ENCODE measurements at places on chromosomes 7 and 10. TPM values are rescaled to one million over a fixed set of nuclear protein-coding genes. Genes with fewer than 3 reads are reported as not detected.

ANKIB1 gene
- 77.7 TPM for total RNA-seq

DNA sequence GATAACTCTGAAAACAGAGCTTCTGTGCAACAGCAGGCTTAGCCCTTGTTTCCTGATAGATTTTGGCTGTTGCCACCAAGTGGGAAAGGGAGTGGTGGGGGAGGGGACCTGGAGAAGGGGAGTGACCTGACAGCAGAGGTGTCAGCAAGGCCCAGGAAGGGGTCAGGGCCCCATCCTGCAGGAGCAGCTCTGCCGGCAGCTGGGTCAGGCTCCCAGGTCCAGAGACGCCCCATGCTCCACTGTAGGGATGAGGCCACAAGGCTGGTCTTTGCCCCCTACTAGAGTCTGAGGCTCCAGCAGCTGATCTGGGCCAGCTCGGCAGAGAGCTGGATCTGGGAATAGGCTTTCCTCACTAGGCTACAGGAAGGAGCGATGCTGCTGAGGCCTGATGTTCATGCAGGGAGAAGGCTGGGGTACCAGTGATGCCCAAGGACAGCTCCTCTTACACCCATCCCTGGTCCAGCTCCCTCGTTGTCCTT, 44.0 kb upstream of the ZMIZ1 start:
- peaks cover 22% of the 10 kb centered on the region for H3K4me1 ChIP-seq
- H3K36me3 ChIP-seq: no peaks in the 10 kb centered on the region
- H3K4me3 ChIP-seq: no peak overlapping the region
- no peak for DNase-seq
- peaks cover 19% of the 10 kb centered on the region for H3K27me3 ChIP-seq
- peak overlapping the region; percentile 66 for H3K27ac ChIP-seq

DNA sequence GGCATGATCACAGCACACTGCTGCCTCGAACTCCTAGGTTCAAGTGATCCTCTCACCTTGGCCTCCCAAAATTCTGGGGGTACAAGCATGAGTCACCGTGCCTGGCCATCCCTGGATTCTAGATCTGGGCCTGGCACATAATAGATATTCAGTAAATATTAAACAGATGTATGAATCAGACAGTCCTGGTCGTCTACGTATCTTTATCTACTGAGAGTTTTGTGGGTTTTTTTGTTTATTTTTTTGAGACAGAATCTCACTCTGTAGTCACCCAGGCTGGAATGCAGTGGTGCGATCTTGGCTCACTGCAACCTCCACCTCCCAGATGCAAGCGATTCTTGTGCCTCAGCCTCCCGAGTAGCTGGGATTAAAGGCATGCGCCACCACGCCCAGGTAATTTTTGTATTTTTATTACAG, 24.3 kb upstream of the ITGB1 start:
- H3K4me3 ChIP-seq: no peak overlapping the region
- H3K27ac ChIP-seq: no peak overlapping the region
- H3K4me1 ChIP-seq: peaks cover 18% of the 10 kb centered on the region
- no peaks in the 10 kb centered on the region for H3K27me3 ChIP-seq

AGK gene
- total RNA-seq: 26.1 TPM

DNA sequence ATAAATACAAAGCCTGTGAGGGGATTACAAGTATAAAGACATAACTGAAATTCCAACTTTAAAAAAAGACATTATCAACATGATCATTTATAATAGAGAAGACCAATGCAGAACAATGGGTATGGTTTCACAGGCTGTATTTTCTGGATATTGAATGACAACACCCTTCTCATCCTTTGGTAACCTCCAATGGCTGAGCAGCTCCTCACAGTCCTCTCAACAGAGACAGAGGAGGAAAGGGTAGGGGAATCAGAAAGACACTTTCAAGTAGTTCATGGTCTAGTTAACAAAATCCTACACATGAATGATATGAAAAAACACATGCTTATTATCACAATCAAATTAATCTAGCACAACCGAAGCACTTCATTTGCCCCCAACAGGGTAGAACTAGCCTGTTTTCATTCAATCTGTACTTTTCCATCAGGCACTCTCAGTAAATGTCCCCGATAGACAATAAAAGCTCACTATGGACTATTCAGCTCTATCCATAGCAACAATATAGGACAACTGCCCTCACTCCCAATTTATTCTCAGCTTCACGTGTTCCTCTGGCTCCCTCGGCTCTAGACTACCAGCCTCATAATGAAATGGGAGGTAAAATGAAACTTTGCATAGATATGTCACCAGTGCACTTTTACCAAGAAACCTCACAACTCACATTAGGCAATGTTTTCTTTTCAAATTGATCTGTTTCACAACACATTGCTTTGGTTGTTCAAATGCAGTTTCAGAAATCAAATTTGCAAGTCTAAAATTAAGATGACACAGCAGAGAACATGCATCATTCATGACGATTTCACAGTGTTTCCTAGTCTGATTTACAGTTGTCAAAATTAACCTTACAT, 211.4 kb downstream of the THSD7A start:
- no peak overlapping the region for H3K4me3 ChIP-seq
- no peak for DNase-seq
- H3K4me1 ChIP-seq: peaks cover 12% of the 10 kb centered on the region
- H3K27ac ChIP-seq: no peak overlapping the region
- no peaks in the 10 kb centered on the region for H3K36me3 ChIP-seq
- no peaks in the 10 kb centered on the region for H3K27me3 ChIP-seq

DNA sequence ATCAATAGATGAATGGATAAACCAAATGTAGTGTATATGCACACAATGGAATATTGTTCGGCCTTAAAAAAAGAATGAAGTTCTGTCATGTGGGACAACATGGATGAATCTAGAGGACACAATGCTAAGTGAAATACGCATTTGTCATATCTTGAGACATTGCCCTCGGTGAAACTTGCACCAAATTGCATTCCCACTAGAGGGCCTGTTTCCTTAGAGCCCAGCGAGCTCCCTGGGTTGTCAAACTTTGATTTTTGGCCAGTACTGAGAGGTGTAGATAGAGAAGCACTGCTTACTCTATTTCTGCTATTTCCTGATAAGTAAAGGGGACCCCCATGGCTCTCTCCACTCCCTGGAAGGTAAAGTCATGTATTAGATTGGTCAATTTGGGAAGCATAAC, 157.1 kb downstream of the GPAM start:
- no peaks in the 10 kb centered on the region for H3K4me1 ChIP-seq
- no peaks in the 10 kb centered on the region for H3K27me3 ChIP-seq
- no peak for DNase-seq

VPS37D gene
- total RNA-seq: 17.2 TPM

DNA sequence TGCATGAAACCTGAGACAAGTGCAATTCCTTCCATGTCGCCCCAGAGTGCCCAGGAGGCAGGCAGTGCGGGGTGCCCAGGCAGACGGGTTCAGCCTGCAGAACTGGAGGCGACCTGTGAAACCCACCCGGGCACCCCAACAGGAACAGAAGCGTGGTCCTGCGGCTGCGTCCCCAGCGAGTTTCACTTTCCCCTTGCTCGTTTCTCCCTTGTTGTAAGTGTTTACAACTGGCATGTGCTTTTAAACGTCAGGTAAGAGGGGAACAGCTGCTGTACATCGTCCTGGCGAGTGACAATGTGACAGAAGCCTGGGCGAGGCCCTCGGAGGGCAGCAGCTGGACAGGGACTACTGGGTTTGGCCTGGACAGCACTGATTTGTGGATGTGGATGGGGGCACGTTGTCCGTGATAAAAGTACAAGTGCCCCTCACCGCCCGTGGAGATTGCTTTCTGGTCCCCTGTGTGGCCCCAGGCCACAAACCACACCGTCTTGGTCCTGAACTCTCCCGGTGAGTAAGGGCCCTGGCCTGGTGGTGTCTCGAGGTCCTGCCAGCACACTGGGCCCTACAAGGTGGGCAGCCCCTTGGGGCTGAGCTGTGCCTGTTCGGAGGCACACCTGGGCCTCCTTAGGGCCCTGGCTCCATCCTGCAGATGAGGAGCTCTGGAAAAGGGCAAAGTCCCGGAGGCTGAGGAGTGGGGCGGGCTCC, 4.0 kb downstream of the VENTX start:
- no peaks in the 10 kb centered on the region for H3K36me3 ChIP-seq
- DNase-seq: no peak
- peaks cover 7% of the 10 kb centered on the region for H3K27me3 ChIP-seq
- H3K27ac ChIP-seq: no peak overlapping the region
- H3K4me3 ChIP-seq: no peak overlapping the region

DNA sequence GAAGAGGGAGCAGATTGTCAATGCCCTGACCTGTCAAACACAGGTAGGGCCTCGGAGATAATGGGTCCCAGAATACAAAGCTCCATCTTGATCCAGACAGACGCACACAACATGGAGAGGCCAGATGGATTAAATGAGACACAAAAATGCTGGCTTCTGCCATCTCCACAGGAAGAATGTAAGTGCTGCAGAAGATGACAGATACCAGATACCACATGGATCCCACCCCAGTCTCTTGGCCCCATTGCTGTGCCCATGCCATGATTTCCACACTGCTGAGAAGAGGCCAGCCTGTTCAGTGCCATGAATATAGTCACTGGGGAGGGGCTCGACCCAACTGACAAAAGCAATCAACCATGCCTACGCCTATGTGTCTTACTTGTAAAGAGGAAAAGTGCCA, 487.9 kb downstream of the PARD3 start:
- H3K36me3 ChIP-seq: no peaks in the 10 kb centered on the region
- peak overlapping the region; percentile 82 for H3K27ac ChIP-seq
- peaks cover 36% of the 10 kb centered on the region for H3K4me1 ChIP-seq
- H3K4me3 ChIP-seq: peak overlapping the region; percentile 21

DNA sequence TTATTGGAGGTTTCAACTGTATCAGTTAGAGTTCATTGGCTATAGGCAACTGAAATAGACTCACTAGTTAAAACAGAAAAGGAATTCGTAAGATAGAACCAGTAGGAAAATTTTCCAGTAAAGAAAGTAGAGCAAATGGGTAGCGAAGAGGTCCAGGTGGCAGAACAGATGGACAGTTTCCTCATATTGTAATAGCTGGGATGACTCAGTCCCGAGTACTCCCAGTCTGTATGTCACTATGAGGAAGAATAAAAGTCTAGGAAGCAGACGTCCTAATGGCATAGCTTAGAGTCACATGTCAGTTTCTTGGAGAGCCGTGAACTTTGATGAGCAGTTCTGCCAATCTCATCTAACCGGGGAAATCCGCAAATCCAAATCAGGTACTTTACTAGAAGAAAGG, 95.3 kb downstream of the RNF32 start:
- H3K4me1 ChIP-seq: peaks cover 24% of the 10 kb centered on the region
- H3K27ac ChIP-seq: peak overlapping the region; percentile 77
- peaks cover 26% of the 10 kb centered on the region for H3K36me3 ChIP-seq
- H3K4me3 ChIP-seq: peak overlapping the region; percentile 0

DNA sequence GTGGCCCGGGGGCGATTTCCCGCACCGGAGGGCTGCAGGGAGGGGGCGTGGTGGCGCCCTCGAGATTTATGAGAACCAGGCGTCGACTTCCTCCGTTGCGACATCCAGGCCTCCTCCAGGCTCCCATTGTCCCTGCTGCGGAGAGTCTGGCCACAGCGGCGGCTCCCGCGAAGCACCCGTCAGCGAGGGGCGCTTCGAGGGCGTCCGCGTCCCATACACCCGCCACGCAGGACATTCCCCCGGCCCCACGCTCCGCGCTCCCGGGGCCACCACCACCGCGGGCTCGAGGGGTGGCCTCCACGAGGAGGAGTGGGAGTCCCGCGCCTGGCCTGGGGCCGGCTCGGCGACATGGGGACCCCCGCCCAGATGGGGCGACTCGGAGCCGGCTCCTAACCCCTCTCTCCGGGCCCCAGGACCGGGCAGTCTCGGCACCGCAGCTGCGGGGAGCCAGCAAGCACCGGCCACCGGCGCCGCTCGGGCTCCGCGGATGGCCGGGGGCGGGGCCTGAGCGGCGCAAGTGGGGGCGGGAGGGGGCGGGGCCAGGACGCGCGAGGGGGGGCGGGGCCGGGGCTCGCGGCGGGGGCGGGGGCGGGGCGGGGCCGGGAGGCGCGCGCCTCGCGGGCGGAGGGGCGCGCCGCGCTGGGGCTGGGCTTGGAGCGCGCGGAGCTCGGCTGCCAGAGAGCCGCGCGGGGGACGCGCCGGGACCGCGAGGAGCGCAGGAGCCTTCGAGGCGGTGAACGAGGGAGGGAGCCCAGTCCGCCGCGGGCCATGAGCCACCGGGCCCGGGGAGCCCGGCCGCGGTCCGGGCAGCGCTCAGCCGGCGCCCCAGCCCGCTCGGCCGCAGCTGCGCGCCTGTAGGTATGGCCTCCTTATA, at the start of gene SH2B2:
Gene SH2B2 (plus strand): TSS at position 632 of the 874 bp plus-strand sequence. CDS start 13,683 bp downstream, outside the sequence.
- H3K4me3 ChIP-seq: peak within 1 kb of the TSS; percentile 57
- no peaks in the 10 kb centered on the region for H3K36me3 ChIP-seq
- peak; percentile 70 for DNase-seq
- peaks cover 13% of the 10 kb centered on the region for H3K4me1 ChIP-seq
- H3K27ac ChIP-seq: peak within 1 kb of the TSS; percentile 43

DUS4L gene
- total RNA-seq: 11.5 TPM

GIMAP8 gene
- not detected for total RNA-seq

HOXA11 gene
- not detected for total RNA-seq

GRCh38 chr7:90661290-90662151, 65.4 kb downstream of the CDK14 start:
- H3K36me3 ChIP-seq: no peaks in the 10 kb centered on the region
- no peak overlapping the region for H3K27ac ChIP-seq
- H3K4me1 ChIP-seq: peaks cover 16% of the 10 kb centered on the region

VGF gene
- 8.4 TPM for total RNA-seq

- no peak for DNase-seq
- H3K27ac ChIP-seq: no peak overlapping the region
- no peaks in the 10 kb centered on the region for H3K36me3 ChIP-seq
- peaks cover 2% of the 10 kb centered on the region for H3K4me1 ChIP-seq
- H3K27me3 ChIP-seq: peaks cover 3% of the 10 kb centered on the region
- no peak overlapping the region for H3K4me3 ChIP-seq
Observed at GRCh38 chr7:37674531-37674930, 9.0 kb upstream of the GPR141 start.

GRCh38 chr10:80414142-80414895, 6.0 kb downstream of the PRXL2A start:
- H3K36me3 ChIP-seq: peaks cover 4% of the 10 kb centered on the region
- peak overlapping the region; percentile 35 for H3K4me3 ChIP-seq
- no peak for DNase-seq
- H3K27ac ChIP-seq: peak overlapping the region; percentile 48

DNA sequence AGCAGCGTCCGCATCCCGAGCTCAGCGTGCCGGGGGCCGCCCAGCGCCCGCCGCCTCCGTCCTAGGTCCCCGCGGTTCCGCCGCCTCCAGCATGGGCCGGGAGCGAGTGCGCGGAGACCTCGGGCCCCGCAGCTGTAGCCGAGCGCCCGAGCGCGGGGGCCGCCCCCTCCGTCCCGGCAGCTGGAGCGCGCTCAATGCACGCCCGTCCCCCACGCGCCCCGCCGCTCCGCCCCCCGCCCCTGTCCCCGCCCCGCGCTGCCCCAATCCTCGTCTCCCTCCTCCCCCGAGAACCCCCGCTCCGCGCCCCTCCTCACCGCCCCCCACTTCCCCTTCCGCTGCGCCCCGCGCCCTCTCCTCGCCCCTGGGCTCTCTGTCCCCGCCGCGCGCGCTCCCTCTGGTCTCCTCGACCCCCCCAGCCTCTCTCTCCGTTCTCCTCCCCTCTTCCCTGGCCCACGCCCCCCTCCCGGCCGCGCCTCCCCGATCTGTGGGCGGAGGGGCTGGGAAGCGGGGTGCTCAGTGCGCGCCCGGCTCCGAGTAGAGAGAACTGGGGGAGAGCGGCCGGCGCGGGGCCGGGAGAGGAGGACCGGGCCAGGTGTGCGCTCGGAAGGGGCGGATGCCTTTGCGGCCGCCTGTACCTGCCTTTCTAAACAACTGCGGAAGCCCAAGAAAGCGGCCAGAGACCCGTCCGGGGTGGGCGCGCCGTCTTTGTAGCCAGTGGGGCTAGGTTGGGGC, at the start of gene VIPR2:
Gene VIPR2 (minus strand): TSS at position 110 of the 732 bp plus-strand sequence. CDS start 96 bp downstream, at position 14.
- peak within 1 kb of the TSS; percentile 85 for H3K4me3 ChIP-seq
- no peaks in the 10 kb centered on the region for H3K36me3 ChIP-seq
- H3K4me1 ChIP-seq: peaks cover 2% of the 10 kb centered on the region
- H3K27me3 ChIP-seq: peaks cover 9% of the 10 kb centered on the region
